Stimulated activated naive CD4-positive, alpha-beta T cell (primary cell): ENCODE measurements at places on chromosomes 4 and X.

DNA sequence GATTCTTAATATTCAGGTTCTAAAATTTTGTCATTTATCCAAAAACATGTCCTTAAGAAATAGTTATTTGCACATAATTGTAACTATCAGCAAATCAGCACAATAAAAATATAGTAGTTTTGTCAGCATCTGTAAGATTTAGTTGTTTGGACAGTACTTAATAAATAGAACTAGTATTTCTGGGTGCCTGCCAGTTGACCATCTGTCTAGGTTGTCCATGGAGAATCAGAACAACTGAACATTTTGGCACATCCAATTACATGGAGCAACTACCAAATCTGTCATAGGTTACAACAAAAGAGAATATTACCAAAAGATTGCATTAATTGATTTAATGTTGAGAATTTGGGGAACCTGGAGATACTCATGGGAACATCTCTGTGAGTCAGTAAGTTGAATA is 305.5 kb upstream of the TACR3 start:
- DNase-seq = no peak

GRCh38 chrX:71216485-71216884 is 6.5 kb upstream of the GJB1 start:
- DNase-seq = no peak

DNA sequence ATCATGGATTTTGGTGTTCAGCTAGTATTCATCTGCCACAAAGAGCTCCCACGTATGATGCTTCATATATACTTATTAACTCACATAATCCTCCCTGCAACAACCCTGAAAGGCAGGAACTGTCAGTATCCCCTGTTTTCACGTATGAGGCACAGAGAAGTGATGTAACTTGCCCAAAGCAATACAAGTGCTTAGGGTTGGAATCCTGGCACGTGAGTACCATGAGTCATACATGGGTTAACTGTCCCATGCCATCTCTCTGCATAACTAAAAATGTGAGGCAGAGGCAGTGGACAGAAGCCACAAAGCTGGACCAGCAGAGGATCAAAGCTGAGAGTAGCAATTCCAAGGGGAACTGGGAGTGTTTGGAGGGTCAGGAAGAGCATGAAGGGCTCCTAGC is 35.7 kb upstream of the EGFL6 start:
- no peak for DNase-seq

- DNase-seq = no peak
Observed at GRCh38 chrX:87813566-87813965, 296.0 kb downstream of the KLHL4 start.

DNA sequence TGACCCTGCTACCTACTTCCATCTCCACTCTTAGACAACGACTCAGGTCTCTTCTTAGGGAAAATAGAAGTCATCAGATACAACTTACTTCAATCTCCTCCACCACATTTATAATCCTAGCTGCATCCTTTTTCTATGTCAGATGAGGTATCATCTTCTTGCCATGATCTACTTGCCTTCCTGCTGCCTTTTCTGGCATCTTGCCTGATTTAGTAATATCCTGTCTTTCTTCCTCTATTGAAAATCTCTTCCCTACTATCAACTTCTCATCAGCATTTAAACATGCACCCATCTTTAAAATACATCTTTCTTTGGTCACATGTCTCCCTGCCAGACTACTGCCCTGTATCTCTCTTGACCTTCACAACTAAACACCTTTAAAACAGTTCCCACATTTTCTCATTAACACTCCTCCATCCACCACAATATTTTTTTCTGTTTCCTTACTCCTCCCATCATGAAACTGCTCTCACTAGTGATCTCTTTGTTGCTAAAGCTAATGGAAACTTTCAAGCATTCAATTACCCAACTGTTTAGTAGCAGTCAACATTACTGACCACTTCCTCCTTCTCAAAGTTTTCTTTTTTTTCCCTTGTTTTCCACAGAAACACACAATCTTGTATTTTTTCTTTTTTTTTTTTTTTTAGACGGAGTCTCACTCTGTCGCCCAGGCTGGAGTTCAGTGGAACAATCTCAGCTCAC is 100.8 kb upstream of the CXorf66 start:
- DNase-seq = no peak

GRCh38 chr4:156815717-156816359 is 155.8 kb downstream of the PDGFC start:
- no peak for DNase-seq

DNA sequence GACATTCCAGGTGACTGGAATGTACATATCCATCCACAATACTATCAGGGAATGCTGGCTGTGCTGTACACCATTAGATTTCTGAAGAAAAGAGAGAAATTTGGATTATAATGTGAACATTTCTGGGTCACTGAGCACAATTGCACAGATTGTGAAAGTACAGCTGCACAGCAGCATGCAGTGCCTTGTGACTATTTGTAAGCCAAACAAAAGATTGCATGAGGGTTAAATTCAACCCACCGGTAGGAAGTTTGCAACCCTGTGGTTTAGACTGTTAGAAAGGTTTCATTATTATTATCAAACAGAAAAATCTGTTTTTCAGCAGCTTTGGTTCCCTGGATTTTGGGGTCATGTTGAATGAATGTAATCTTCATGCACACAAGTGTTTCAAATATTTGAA is 24.5 kb downstream of the DDIT4L start:
- DNase-seq = no peak

- no peak for DNase-seq
Observed at GRCh38 chr4:15542760-15543159, 73.1 kb downstream of the CC2D2A start.

- DNase-seq = no peak
Observed at GRCh38 chr4:174444390-174444789, 77.9 kb downstream of the HPGD start.

GRCh38 chr4:178347111-178347510 is 904.9 kb upstream of the AGA start:
- no peak for DNase-seq
